ENCODE measurements at places on chromosomes 11 and 22.

GRCh38 chr22:21646608-21647590 lies 4.8 kb downstream of the SDF2L1 start:
- peak; percentile 67 for DNase-seq

- no peak for DNase-seq
Measured at GRCh38 chr22:42651134-42651533, 1.9 kb upstream of the CYB5R3 start.

DNA sequence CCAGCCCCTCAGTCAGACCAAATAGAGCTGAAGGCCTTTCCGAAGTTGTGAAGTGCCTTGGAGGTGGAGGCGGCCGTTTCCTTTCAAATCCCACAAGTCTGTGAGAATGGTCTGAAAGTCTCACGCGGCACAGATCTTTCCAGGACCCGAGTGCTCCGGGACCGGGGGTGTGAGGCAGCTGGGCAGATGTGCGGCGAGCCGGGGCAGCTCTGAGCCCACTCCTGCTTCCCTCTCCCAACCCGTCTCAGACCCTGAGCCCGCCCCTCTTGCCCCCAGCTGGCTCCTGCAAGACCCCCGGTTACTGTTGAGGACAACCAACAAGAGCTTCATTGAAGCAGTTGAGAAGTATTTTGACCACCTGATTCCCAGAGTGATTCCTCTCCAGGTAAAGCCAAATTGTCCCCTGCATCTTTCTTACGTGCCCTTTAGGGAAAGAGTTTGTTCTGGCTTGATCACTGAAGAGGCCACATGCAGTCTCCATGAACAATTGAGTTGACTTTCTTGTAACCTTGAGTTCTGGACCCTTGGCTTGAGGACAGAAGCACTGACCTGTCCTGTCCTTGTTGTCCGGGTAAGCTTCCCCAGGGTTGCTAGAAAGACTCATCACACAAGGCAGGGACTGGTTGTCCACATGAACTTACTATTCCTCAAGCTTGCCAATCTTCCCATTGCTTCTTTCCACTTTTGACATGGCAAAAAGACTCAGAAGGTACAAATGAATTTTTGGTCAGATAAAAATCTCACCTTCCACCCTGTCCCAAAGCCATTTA lies 7.5 kb downstream of the GLB1L3 start:
- DNase-seq, result no peak

GRCh38 chr11:117010808-117011540 lies 87.3 kb downstream of the SIK3 start:
- DNase-seq, result no peak

GRCh38 chr11:131975619-131976018 lies 605.2 kb downstream of the NTM start:
- no peak for DNase-seq

DNA sequence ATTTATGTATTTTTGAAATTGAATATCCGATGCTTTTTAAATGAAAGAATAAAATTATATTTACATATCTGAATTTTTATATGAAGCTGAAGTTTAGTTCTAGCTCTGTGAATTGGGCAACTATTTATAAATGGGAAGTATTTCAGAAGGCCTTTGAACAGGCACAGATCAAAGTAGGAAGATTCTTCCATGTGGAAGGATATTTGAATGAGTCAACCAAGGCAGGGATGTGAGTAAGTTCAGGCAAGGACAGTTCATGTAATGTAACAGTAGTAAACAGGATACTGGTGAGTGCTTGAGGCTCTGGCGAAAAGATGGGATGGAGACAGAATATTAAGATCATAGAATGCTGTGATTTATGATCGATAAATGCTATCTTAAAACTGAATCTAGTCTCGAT lies 417.8 kb upstream of the CCDC179 start:
- no peak for DNase-seq

DNA sequence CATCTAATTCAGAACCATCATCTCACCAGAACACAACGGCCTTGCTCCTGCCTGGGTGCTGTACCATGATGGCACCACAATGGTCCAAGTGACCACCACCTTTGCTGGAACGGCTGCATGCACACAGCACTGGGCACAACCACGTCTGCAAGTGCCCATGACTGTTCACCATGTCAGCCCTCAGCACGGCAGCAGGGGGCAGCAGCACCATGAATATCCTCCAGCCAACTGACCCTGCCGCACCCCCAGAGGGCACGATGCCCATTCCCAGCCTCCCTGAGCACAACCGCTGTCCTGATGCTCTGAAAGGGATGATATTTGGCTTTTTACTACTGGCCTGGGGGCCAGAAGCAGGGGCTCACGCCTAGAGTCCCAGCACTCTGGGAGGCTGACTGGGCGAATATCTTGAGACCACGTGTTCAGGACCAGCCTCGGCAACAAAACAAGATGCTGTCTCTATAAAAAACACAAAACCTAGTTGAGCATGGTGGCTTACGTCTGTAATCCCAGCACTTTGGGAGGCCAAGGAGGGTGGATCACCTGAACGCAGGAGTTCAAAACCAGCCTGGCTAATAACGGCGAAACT lies 25.7 kb downstream of the DRD4 start:
- DNase-seq, result peak; percentile 75

GRCh38 chr11:43737201-43737590 lies 56.7 kb downstream of the HSD17B12 start:
- DNase-seq, result no peak

DNA sequence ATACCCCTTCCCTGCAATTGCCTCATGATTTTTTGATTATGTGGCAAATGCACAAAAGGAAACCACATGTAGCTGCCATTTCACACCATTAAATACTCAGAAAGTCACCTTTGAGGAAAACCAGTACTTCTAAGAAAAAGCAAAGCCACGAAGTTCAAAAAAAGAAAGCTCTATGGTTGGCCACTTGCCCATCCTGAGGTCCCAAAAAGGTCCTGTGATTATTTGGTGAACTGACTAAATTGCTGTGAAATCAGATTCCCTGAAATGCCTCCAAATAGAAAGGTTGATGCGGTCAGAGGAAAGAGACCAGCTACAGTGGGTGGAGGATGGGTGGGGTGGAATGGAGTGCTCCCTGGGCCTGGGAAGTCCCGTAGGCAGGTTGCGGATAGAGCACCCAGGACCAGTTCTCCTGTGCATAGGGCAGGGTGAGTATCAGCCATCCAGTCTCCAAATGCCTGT lies 26.9 kb downstream of the MRPL16 start:
- DNase-seq, result no peak

DNA sequence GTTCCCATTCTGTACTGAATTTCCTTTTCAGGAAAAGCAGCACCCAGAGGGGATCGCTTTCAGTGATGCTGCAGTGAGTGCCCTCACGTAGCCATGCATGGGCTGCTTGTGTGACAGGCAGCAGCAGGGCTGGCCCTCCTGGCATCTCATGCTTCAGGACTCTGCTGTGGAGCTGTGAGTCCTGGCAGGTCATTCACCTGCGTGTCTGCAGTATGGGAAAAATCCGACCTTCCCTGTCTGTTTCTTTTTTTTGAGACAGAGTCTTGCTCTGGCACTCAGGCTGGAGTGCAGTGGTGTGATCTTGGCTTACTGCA lies 13.4 kb downstream of the GLB1L2 start:
- DNase-seq, result no peak

GRCh38 chr22:49561338-49561737 lies 266.3 kb downstream of the BRD1 start:
- no peak for DNase-seq

DNA sequence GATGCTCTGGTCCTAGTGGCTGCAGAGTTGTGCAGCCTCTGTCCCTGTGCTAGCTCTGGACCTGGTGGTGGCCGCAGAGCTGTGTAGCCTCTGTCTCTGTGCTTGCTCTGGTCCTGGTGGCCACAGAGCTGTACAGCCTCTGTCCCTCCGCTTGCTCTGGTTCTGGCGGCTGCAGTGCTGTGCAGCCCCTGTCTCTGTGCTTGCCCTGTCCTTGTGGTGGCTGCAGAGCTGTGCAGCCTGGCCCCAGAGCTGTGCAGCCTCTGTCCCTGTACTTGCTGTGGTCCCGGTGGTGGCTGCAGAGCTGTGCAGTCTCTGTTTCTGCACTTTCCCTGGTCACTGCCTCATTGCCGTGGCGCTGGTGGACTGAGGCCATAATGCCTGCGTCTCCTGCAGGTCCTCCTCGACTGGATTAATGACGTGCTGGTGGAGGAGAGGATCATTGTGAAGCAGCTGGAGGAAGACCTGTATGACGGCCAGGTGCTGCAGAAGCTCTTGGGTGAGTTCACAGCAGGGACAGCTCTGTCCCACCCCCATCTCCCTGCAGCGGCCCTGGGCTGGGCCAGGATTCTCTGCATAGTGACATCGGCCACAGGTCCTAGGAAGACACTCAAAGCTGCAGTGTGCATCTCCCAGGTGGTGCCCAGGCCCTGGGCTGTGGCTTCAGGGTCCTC lies 61.9 kb upstream of the PARVG start:
- DNase-seq, result peak; percentile 2

DNA sequence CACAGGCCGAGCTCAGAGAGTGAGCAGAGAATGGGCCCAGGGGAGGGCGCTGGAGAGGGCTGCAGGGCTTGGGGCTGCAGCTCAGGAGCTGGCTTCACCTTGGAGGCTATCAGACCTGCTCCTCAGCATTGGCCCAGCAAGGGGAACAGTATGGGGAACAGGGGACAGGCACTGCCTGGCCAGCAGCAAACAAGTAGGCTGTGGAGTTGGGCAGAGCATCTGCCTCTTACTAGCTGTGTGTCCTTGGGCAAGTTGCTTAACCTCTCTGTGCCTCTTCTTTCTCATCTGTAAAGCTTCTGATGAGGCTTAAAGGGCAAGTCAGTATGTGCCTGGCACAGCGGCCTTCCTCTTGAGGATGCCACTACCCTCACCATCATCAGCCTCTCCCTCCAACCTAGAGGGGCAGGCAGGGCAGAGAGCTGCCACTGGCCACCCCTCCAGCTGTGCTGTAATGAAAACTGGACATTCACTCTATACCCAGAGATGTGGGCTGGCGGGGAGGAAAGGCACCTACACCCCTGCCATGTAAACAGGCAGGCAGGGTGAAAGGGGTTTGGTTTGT lies 7.5 kb upstream of the CDKN1C start:
- no peak for DNase-seq

DNA sequence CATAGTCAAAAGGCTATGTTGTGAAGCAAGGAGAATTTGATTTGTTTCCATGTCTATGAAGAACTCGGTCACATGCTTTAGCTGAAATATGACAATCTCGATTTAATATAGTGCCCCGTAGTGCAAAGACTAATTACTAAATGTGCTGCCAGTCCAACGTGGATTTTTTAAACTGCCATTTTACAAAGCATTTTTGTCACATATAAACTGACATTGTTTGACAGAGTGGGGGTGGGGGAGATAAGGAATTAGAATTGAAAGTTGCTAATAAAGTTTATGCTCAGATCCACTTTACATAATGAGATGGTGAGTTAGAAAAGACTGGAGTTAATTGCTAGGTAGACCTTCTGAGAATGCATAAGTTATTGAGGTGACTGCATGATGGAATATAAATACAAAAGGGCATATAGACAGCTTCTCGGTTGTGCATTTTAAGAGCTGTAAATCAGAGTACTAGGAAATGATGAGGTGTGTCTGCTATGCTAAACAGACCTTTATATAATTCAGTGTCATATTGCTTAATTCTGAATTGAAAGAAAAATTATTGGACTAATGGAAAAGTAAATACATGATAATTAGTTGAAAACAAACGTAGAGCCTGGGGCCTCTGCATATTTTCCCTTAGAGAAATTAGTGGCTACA lies 158.9 kb upstream of the MTNR1B start:
- DNase-seq, result no peak

DNA sequence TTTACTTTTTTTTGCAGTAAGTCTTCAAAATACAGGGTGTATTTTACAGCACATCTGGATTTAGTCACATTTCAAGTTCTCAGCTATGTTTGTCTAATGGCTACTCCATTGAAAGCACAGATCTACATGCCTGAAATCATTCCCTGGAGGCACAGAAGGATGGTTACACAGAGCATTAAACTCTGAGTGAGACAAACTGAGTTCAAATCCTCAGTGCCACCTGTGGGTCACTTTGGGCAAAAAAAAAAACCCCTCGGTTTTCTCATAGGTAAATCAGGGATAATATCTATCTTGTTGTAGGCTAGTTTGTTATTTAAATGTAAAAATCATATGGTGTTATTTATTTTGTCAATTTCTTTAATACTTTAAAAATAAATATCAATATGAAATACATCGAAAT lies 7.7 kb downstream of the ANKRD49 start:
- DNase-seq, result no peak

DNA sequence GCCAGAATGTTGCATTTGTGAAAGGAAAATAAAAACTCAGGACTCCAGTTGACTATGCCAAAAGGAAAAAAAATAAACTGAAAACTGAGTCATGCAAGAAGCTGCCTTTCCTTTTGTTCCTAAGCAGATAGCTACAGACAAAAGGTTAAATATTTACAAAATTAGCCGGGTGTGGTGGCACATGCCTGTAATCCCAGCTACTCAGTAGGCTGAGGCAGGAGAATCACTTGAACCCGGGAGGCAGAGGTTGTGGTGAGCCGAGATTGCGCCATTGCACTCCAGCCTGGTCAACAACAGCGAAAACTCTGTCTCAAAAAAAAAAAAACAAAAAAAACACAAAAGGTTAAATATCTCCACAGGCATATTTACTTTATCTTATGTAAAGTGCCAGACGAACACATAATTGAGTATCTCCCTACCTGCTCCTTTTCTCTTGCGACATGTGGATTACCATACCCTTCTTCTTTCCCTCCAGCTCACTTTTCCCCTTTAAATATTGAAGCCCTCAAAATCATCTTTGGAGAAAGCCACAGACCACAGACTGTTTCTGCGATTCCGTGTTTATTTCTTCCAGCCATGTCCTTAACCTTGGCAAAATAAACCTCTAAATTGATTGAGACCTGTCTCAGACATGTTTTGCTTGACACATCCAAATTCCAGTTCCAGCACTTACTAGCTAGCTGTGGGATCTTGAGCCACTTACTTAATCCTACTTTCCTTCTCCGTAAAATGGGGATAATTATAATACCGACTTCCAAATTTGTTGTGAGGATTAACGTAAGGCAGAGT lies 2.3 kb upstream of the SMPD1 start:
- DNase-seq, result no peak

DNA sequence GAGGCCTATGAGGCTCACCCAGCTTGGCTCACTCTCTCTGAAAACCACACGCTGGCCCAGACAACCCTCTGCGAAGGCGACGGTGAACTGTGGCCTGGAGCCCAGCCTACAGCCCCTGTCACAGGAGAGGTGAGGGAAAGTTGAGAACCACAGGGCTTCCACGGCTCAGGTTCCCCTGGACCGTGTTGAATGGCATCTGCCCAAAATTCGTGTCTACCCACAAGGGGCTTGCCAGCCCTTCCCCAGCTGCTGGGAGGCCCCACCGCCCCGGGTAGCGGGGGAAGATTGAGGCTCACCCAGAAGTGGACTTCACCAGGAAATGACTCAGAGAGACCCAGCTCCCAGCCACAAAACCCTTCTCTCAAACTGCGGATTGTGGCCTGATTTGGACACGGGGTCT lies 197.1 kb downstream of the CTTN start:
- DNase-seq, result no peak

GRCh38 chr11:95182397-95182796 lies 48.6 kb downstream of the SESN3 start:
- DNase-seq, result no peak

DNA sequence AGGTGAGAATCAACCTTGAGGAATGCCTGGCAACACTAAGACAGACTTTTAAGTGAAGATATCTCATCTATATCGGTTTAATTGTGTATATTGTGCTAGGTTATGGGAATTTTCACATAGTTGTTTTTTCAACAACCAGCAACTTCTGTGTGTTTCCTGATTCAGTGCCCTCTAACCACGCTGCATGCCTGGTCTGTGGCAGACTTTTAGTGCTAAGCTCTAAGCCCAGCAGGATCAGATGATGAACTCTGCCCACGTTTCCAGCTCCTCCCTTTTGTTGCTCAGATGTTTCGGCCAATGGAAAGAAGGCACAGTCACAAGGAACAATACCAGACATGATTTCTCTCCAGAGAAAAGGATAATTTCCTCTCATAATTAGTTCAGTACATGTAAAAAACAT lies 1.4 kb upstream of the VWA5A start:
- no peak for DNase-seq

All from left ventricle myocardium superior (tissue), 1 donor.